ENCODE measurements at places on chromosomes 16 and 17. TPM values are rescaled to one million over a fixed set of nuclear protein-coding genes. Genes with fewer than 3 reads are reported as not detected.

MEOX1 gene
- total RNA-seq: not detected

OR4D1 gene
- total RNA-seq: not detected

GP1BA gene
- not detected for total RNA-seq

GLP2R gene
- 9.1 TPM for total RNA-seq

MYL11 gene
- total RNA-seq: 0.60 TPM

IFI35 gene
- total RNA-seq: 19.0 TPM

CD19 gene
- total RNA-seq: not detected

RNF227 gene
- total RNA-seq: 1.5 TPM

ENPP7 gene
- total RNA-seq: not detected

PCGF2 gene
- total RNA-seq: 58.9 TPM

CFAP97D1 gene
- 0.01 TPM for total RNA-seq

COX6A2 gene
- not detected for total RNA-seq

DOC2B gene
- total RNA-seq: 2.2 TPM

ABCC11 gene
- 0.06 TPM for total RNA-seq

GRAPL gene
- total RNA-seq: 0.22 TPM

ABCC3 gene
- 112 TPM for total RNA-seq

DOK4 gene
- 36.9 TPM for total RNA-seq

NETO2 gene
- 72.4 TPM for total RNA-seq

NACA2 gene
- not detected for total RNA-seq

TOP2A gene
- total RNA-seq: 217 TPM

SSTR5 gene
- 0.51 TPM for total RNA-seq

ZG16 gene
- not detected for total RNA-seq

RANGRF gene
- 42.1 TPM for total RNA-seq

SLC35G6 gene
- total RNA-seq: not detected

C16orf74 gene
- total RNA-seq: 17.7 TPM

SLC5A2 gene
- total RNA-seq: 0.23 TPM

HSF4 gene
- 14.0 TPM for total RNA-seq

SMIM36 gene
- not detected for total RNA-seq

DECR2 gene
- total RNA-seq: 21.4 TPM

LPO gene
- 0.07 TPM for total RNA-seq

CD300A gene
- 0.06 TPM for total RNA-seq

C1QL1 gene
- 35.0 TPM for total RNA-seq

KRTAP9-8 gene
- total RNA-seq: not detected

TMEM100 gene
- total RNA-seq: 0.10 TPM

MMP28 gene
- total RNA-seq: 8.3 TPM

KRT25 gene
- not detected for total RNA-seq

HP gene
- total RNA-seq: not detected

GINS2 gene
- total RNA-seq: 28.5 TPM

FSCN2 gene
- 1.6 TPM for total RNA-seq

ESRP2 gene
- 0.18 TPM for total RNA-seq

TNFRSF17 gene
- total RNA-seq: not detected

KRTAP9-2 gene
- not detected for total RNA-seq

NR1D1 gene
- 10.6 TPM for total RNA-seq

CALB2 gene
- 5.1 TPM for total RNA-seq

MYCBPAP gene
- 0.35 TPM for total RNA-seq
